Vagina (tissue), 2 donors: ENCODE measurements at places on chromosomes 12 and 14.

DNA sequence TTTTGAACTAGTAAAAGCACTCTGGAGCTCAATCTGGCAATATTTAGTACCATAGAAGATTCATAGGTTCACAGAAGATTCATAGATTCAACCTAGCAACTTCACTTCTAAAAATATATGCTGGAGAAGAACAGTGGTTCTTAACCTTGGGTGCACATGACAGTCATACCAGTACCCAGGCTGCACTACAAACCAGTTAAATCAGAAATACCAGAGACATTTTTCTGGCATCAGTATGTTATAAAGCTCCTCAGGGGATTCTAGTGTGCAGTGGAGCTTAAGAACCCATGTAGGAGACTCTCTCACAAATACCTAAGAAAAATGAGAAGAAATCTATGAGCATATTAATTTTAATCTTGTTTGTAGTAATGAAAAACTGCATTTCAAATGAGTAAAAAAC is 46.6 kb downstream of the CNTN1 start:
- DNase-seq, result no peak

GRCh38 chr14:103730490-103731035 is 15.0 kb downstream of the ZFYVE21 start:
- no peak for DNase-seq

- no peak for DNase-seq
Measured at GRCh38 chr12:113278141-113278540, 56.8 kb downstream of the SLC8B1 start.

DNA sequence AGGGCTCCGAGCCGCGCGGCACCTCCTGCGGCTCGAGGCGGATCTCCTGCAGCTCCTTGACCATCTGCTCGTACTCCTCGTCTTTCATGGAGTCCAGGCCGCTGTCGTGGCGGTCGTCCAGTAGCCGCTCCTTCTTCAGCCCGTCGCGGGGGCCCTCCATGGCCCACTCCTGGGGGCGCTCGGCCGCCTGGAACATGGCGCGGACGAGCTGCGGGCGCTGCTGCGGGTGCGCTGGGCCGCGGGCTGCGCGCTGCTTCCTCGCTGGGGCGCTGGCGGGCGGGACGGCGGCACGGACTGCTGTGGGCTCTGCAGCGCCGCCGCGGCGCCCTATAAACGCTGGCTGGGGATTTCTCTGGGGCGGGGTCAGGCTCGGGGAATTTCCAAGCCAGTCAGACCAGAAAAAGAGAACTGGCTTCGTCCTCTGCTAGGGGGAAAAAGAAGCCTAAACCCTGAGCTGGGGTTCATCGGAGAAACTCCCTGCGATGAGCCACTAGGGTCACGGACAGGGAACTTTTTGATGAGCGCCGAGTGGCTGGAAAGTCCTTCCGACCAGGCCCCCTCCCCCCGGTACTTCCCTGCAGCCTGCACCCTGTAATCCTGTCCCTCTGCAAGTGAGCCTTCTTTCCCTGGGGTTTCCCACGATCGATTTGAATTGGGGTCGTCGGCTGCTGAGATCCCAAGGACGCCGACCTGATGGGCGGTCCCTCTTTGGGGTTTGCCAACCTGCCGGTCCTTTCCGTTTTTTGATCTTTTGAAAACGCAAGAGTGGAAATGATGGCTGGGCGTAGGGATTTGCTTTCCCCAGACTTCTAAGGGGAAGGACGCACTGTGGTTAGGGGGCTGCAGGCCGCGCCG is at the start of gene NFKBIA:
Gene NFKBIA (minus strand): TSS at position 301 of the 855 bp plus-strand sequence. CDS start 105 bp downstream, at position 196.
- DNase-seq, result no peak

DNA sequence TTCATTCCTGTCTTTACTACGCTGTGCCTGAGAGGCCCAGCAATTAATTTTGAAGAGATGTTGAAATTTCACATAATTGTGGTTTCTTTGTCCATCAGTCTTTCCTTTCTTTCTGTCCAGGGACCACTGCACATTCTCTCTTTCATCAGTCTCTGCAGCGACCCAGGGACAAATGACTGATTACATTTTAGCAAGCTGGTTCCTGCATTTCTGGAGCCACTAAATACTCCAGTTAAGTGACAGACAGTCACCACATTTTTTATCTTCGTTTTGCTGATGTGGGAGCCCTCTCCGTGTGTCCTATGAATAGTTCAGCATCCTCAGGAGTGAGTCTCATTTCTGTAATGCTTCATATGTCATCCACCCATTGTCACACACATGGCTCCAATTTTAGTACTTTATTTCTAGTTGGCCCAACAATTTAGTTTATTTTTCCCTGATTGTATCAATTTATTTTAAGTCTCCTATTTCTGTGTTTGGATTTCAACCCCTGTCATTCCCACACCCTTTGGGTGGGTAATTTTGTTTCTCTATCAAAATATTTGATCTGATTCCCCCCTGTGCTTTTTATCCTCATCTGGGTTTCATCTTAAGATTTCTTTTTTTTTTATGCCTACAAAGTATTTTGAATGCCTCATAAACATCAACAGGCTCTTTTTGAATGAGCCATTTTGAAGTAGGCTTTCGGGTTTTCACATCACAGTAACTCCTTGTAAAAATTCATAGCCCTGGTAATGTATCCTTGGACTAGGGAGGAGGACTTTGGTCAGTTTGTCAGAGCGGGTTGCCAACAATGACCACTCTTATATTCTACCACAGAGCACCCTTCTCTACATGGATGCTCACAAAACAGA is 1196.5 kb downstream of the GALC start:
- DNase-seq, result no peak

DNA sequence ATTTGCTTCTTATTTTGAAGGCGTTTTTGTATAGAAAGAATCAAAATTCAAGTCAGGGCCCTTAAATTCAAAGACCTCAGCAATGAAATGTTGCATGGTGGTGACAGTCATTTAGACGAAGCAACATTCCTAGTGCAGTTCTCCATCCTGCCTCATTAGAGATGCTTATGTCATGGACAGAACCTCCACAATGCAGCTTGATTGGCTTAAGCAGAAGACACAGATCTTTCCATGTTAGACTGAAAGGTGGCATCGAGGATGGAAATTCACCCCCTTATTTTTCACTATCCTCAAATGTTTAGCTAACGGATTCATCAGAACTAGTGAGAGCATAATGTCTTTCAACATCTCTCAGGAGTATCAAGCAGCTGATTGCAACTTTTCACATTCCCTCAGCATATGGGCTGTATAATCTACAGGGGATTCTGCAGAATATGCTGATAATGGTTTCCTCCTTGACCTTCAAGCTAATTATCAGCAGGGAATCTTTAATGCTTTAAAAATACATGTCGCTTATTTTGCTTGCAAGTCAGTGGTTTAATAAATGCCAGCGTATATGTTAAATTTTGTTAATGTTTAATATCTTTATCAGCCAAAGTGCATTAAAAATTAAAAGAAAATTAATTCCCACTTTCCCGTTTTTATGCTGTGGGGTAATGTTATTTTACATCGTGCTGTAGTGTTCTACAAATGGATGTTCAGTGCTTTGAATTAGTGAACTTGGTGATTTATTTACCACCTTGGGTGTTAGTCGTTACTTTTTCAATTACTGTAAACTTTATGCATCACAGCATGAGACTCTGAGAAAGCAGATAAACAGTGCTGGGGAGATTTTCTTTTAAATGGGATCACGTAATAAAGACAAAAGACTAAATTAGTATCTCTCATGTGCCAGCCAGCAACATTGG is 12.8 kb upstream of the NRDE2 start:
- DNase-seq, result no peak

- no peak for DNase-seq
Measured at GRCh38 chr14:93888995-93889394, 38.1 kb upstream of the FAM181A start.
